ENCODE measurements at places on chromosomes 5 and 9.

DNA sequence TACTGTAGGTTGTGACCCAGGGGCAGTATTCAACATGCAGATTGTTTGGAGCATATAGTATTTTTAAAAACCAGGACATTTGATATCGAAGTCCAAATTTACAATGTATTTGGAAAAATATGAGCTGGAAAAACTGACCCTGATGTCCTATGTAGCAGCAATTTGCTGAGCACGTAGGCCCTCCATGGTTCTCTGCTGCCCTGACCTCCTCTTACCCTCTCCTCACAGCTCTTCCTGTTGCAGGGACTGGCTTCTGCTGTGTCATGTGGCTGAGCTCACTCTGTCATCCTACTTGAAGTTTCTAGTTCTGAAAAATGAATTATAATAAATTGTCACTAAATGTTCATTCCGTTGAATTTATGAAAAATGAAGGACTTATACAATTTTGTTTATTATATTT lies 4.1 kb upstream of the ASPN start:
- DNase-seq, result no peak

- no peak for DNase-seq
These were observed 1.5 kb downstream of the KIF12 start for GRCh38 chr9:114097613-114098020.

DNA sequence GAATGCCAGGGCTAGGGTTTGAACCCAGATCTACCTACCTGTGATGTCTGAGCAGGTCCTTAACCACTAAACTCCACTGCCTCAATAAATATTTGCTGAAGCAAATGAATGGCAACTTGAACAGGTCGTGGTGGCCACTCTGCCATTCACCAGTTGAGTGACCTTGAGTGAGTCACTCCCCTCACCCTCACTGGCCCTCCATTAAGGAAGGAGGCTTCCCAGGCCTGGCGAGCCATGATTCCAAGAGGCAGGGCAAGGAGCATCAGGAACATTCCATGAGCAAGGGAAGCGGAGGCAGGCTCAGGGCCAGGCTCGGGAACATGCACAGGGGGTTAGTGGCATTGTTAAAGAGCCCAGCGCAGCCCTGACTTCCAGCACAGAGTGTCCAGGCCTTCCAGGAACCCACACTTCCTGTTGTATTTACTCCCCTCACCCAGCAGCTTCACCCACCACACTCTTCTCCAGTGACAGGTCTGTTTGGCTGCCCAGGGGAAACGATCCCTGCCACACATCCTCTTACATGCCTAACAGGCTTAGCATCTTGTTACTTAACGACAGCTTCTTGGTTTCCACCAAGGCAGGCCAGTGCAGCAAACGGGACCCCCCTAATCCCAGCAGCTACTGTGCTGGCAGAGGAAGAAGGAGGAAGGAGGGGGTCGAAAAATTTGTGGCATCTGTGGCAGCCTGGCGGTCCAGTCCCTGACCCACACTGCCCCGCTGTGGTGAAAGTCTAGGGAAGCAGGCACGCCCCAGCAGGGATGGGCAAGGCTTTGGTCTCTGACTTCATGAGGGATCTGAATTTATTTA lies 43.7 kb upstream of the TTC1 start:
- DNase-seq, result no peak

- no peak for DNase-seq
These were observed 880.9 kb upstream of the SEMA6A start for GRCh38 chr5:117455236-117456233.

GRCh38 chr9:125612616-125613015 lies 94.4 kb downstream of the MAPKAP1 start:
- DNase-seq, result no peak

- DNase-seq, result no peak
These were observed 72.6 kb downstream of the MYO10 start for GRCh38 chr5:16863469-16863946.

DNA sequence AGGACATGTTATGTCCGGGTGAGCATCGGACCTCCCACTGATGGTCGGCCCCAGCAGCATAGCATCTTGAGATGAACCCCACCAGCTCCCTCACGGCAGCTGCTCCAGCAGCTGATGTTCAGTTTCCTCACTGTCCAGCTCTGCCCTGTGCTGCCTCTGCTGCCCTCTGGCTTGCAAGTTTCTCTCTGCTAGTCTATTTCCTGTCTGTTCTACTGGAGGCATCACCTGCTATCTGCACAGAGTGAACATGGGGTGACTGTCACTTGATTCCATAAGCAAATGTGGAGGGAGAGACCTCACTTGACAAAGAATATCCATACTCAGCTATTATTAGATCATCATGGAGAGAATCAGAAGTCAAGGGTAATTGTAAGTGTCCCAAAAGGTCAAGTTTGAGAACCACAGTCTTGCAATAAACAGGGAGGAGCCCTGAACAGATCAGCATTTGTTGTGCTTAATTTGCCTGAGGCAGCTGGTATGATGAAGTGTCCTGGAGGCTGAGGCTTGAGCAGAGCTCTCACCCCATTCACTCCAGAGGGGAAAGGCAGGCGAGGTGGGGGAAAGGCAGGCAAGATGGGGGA lies 702.8 kb downstream of the SEMA5A start:
- DNase-seq, result no peak

- no peak for DNase-seq
These were observed 181.5 kb upstream of the OTULINL start for GRCh38 chr5:14400085-14400484.

DNA sequence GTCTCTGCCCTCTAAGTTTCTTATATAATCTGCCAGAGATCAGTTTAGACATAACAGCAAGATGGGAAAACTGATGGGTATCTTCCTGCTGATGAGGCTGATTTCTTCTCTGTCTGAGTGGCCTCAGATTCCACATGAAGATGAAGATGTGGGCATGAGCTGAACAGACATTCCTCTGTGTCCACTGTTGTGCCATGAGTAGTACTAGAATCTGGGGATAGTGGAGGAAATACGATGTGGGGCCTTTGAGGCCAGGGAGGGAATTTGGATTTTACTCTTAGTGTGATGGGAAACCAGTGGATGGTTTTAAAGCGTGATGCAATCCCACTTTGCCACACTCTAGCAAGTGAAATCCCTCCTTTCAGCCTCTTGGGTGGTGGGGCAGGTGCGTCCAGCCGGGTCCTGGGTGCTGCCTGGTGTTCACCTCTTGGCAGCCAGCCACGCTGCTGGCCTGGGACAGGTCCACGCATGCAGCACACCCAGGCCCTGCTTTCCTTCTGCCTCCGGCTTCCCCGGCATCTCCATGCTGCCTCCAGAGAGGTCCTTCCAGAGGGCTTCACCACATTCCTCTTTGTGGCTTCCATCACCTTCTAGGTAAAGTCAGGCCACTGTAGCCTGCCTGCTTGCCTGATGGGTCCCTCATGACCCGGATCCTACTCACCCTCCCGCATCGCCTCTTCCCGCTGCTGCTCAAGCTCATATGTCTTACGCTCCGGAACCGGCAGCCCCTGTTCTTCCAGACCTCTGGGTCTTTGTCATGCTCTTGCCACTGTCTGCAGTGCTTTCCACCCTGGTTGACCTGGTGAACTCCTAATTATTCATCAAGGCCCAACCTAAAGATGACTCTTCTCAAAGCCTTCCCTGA lies 28.1 kb upstream of the SH3PXD2B start:
- DNase-seq, result no peak

- DNase-seq, result no peak
These were observed 3.1 kb upstream of the DMAC1 start for GRCh38 chr9:7802666-7803065.

DNA sequence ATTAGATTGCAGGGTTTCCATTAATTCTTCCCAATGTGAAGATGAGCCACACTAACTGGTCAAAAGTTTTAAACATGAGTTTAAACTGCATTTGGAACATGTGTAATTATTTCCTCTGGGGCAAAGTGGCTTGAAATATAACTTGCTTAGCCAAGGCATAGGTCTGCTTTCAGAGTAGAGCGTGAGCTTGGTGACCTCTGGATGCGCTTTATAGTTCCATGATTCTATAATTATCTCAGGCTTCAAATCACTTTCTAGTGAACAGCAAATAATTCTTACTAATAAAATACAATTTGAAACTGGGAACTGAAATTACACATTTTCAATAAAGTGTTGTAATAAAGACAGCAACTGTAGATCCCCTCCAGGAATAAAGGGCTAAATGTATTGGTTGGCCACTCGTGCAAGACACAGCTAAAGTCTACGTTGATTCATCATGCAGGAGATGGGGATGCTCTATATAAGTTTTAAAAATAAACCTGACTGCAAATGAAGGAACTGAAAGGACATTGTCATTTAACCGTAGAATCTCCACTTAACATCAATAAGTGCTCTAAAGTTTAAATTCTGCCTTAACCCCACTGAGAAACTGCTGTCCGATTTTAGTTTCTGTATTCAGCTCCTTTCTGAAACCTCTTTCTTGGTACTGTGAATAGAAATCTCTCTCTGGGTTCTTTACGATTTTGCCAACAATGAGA lies 460.0 kb downstream of the PSAT1 start:
- DNase-seq, result no peak

DNA sequence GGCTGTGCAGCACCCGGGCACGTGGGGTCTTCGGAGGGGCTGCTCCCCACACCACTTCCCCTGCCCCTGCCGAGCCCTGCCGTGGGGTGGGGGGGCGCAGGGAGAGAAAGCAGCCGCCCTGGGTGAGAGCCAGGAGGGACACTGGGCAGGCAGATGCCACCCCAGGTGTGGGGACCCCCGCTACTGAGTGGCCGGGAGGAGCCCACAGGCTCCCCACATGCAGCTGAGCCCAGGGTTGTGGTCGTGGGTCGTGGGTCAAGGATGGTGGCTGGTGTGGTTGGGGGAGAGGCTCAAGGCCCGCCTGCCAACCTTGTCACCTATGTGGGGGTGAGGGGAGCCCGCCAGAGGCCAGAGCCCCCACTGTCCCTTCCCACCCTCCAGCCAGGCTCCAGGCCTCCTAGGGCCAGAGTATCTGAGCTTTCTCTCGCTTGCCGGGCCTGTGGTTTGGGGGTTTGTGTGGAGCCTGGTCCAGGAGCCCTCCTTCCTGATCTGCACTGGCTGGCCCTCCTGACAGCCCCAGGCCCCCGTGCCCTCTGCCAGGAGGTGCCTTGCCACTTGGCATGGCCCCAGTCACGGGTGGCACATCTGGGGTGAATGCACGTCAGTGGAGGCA lies 35.5 kb downstream of the EXOC3 start:
- DNase-seq, result no peak

- no peak for DNase-seq
These were observed 52.5 kb upstream of the CTNNA1 start for GRCh38 chr5:138700581-138701362.

Measured in stimulated activated CD8-positive, alpha-beta memory T cell treated with anti-CD3 and anti-CD28 coated beads, Interleukin-12 subunit alpha, Interleukin-12 subunit beta, amount 100 ng/mL, for 4 hours (primary cell).